ENCODE measurements at places on chromosomes 12 and 14. TPM values are rescaled to one million over a fixed set of nuclear protein-coding genes. Genes with fewer than 3 reads are reported as not detected.

Gene SERPINA1
- 431 TPM for total RNA-seq

Gene GPR137C
- total RNA-seq: 10.1 TPM

Gene LRTM2
- 0.48 TPM for total RNA-seq

- H3K4me3 ChIP-seq: no peak overlapping the region
- H3K4me1 ChIP-seq: no peaks in the 10 kb centered on the region
- H3K36me3 ChIP-seq: peaks cover 10% of the 10 kb centered on the region
- H3K27me3 ChIP-seq: no peaks in the 10 kb centered on the region
These were observed 2.7 kb downstream of the ANHX start for GRCh38 chr12:133233006-133233405.

GRCh38 chr12:25455696-25456095 is 97.4 kb downstream of the LMNTD1 start:
- DNase-seq: no peak
- H3K36me3 ChIP-seq: no peaks in the 10 kb centered on the region
- no peak overlapping the region for H3K27ac ChIP-seq
- no peaks in the 10 kb centered on the region for H3K4me1 ChIP-seq
- H3K4me3 ChIP-seq: no peak overlapping the region

Gene CD163L1
- total RNA-seq: 1.1 TPM

Data from progenitor cell of endocrine pancreas (in vitro differentiated cells).